ENCODE measurements at places on chromosomes 2 and 18.

GRCh38 chr2:76998704-76999103 lies 523.5 kb downstream of the LRRTM4 start:
- no peak for DNase-seq

DNA sequence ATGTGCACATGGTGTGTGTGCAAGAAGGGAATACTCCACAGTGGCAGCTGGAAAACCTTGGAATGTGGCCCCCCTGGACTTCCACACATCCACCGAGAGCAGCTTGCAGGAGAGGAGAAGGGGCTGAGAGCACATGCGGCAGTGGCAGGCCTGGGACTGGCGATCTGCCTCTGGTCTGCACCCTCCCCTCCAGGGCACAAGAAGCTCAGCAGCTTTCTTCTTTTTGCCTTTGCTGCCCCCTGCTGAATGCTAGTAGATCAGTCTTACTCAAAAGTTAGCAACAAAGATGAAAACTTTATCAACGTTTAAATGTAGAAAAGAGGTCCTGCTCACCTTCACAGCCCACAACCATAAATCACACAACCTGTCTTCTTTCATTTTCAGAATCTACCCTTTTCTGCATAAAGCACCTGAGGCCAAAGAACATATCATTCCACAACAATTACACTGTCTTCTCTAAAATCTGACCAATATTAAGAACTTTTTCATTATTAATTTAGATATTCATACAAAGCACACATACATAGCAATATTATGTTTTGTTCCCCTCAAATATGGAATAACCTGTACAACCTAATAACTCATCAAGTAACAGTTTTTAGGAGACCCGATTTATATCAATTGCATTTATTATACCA lies 34.6 kb downstream of the TGFBRAP1 start:
- DNase-seq: no peak

GRCh38 chr2:5978131-5978751 lies 286.1 kb downstream of the SOX11 start:
- DNase-seq: no peak

DNA sequence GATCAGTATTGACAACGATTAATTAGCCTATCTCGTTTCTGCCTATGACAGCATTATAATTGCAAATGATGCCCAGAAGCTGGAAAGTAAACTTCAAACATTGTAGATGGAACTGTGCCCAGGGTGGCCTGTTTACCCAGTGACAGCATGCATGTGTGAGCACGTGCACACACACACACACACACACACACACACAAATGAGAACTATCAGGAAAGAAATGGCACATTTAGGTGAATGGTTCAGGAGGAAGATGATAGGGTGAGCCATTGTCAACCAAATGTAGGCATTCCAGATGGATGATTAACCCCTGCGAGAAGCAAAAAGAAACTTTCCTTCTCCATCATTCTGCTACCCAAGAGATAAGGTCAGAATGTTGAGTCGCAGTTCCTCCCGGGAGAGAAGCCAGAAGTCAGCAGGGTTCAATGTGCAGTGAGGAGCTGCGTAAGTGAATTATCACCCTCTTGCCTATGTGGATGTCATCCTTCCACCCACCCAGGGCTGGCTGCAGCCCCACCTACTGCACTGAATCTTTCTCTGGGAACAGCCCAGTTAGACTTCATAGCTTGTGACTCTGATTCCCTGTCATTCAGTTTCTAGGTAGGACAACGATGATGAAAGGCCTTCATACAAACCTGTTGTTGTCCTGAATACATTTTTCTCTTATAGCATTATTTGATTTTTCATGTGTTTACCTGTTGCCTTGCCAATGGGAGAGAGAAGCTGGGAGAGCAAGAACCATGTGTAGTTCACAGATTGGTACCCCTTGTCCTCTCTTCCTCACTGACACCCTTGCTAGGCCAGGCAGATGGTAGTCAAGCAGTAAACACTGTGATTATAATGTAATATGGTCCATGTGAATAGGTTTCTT lies 3.5 kb upstream of the APOB start:
- no peak for DNase-seq

GRCh38 chr18:48858676-48859075 lies 92.1 kb downstream of the SMAD7 start:
- no peak for DNase-seq

DNA sequence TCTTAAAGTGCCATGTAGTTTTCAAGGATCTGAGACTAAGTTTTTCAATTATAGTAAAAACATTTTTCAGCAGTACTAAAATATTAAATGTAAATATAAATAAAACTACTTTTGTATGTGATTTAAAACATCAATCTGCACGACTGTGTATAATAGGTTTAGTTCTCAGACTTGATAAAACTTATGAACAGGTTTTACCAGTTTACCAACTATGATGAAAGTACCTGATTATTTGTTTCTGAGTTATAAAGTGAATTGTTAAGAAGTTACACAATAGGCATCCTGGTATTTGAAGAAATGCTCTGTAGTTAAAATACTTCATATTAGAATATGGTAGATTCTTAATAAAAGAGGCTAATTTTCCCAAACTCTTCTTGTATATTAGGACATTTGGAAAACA lies 14.8 kb downstream of the RELCH start:
- DNase-seq: no peak
